ENCODE measurements at places on chromosomes 4 and X. TPM values are rescaled to one million over a fixed set of nuclear protein-coding genes. Genes with fewer than 3 reads are reported as not detected.

GRCh38 chr4:27090406-27090805 is 229.8 kb downstream of the STIM2 start:
- DNase-seq, result no peak

GRCh38 chr4:46399440-46399839 is 9.5 kb upstream of the GABRA2 start:
- no peak for DNase-seq

GRCh38 chrX:140190441-140191108 is 225.3 kb upstream of the CXorf66 start:
- DNase-seq, result peak; percentile 3

DNA sequence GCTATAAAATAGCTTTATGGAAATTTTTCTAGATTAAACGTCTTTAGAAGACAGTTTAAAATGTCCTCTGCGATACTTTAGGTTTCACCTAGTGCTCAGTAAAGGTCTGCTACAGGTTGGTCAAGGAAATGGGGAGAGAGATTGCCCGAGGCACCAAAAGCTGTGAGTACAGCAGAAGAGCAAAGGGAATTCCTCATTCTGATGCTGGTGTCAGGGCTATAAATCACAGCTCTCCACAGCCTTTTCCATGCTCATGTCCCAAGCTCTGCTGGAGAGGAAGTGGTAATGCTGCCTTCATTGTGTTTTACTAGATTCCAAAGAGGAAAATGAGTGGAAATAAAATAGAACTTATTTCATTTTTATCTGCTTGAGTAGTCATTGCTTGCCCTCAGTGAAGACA is 2060.4 kb downstream of the ARAP2 start:
- no peak for DNase-seq

DNA sequence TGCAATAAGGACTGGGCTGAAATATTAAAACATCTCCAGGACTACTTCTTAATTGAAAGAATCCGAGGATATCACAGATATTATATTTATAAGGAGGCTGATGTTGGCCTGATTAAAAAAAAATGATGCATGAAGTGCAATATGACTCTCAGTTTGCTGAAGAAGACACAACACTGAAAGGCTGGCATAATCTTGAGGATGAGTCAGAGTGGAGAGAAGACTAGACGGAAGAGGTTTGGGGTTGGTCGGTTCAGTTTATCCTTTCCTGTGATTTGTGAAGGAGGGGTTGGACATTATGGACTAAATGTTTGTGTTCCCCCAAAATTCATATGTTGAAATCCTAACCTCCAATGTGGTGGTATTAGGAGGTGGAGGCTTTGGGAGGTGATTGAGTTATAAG is 170.3 kb downstream of the CORIN start:
- DNase-seq, result no peak

- DNase-seq, result peak; percentile 23
Observed at GRCh38 chr4:32847461-32847860, 2127.3 kb downstream of the PCDH7 start.

DNA sequence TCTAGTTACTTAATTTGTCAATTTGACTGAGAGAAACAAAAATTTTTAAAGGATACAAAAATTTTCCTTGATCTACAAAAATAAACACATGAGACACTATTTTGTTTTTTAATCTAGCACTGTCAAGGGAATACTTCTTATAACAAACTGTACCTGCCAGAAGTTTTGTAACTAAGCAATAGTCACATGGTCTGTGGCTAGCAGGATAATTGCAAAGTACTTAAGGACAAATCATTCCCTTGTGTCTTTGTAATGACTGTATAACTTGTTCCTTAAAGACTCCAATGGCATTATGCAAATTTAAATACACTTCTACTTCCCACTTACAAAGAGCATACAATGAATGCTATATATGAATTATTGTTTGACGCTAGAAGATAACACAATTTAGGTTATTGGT is 25.1 kb upstream of the ANK2 start:
- no peak for DNase-seq

- no peak for DNase-seq
Observed at GRCh38 chrX:148416931-148417330, 83.5 kb upstream of the AFF2 start.

DNA sequence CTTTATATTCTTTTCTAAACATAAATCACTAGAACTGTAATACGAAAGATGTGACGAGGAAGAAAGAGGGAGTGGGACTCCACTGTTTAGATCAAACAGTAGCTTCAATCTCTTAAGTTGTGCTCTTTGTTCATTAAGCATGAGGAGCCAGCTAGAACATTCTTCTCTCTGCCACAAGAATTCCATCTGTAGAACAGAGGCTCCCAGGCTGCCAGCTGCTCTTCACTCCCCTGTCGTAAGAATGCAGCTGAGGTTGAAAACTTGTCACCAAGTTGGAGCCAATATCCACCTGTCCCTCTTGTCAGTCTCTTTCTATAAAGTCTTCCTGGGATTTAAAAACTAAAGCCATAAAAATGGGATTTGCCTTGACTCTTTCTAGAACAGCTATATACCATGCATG is 65.0 kb upstream of the SEC24B start:
- DNase-seq, result no peak

DNA sequence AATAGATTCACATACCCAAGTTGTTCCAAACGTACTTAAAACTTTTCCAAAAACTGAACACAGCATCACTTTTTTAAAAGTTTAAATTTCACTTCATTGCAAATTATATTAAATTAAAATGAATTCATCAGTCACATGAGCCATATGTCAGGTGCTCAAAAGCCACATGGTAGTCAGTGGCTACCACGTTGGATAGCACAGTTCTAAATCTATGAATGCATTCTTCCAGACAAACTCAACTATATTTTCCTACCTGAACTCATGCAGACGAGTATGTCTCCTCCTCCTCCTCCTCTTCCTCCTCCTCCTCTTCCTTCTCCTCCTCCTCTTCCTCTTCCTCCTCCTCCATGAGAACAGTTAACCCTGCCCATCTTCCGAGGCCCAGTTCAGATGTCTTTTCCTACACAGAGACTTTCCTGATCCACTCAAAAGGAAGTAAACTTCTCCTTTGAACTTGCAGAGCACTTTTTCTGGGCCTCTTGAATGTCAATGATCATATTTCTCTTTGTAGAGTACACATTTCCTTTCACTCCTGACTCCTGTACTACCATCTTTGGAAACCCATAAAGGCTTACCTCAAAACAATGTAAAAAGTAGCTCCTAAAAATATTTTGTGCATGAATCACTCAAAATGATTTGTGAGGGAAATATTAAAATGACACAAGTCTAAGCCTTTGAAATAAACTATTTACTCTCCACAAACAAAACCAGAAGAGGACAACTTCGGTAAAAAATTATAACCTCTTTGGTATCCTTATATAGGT is 172.6 kb downstream of the AMELX start:
- no peak for DNase-seq

GRCh38 chrX:53435997-53436396 is 1.8 kb upstream of the HSD17B10 start:
- DNase-seq, result peak; percentile 59

GRCh38 chrX:136086521-136086920 is 60.8 kb upstream of the FHL1 start:
- DNase-seq, result no peak

- no peak for DNase-seq
Observed at GRCh38 chr4:20641976-20642375, 58.3 kb upstream of the PACRGL start.

- no peak for DNase-seq
Observed at GRCh38 chr4:172809319-172809718, 359.3 kb upstream of the GALNT7 start.

- no peak for DNase-seq
Observed at GRCh38 chrX:130415201-130415600, 13.4 kb downstream of the RBMX2 start.

GRCh38 chrX:145190801-145191389 is 56.4 kb upstream of the SPANXN1 start:
- DNase-seq, result peak; percentile 6

DNA sequence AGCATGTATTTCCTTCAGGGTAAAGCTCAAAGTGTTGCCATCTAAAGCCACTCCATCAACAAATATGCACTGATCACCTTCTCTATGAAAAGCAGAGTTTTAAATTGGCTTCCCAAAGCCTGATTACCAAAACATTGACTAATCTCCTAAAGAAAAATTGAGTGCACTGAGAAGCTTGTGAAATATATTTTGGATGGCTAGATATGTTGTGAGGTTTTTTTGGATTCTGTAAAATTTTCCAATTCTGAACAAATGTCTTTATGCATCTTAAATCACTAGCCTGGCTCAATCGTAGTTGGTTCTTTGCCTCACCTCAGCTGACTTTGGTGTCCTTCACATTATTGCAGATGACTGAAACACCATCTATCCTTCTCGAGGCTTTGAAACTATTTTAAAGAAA is 14.9 kb upstream of the EXOSC9 start:
- no peak for DNase-seq

- DNase-seq, result no peak
Observed at GRCh38 chrX:49773993-49774392, 55.1 kb upstream of the PAGE4 start.

GRCh38 chrX:138709886-138710791 is 1.4 kb downstream of the FGF13 start:
- DNase-seq, result peak; percentile 35

The CXCL6 gene
- 4.8 TPM for total RNA-seq

The PPP1R2C gene
- not detected for total RNA-seq

The PIM2 gene
- 17.7 TPM for total RNA-seq

The CT83 gene
- total RNA-seq, result not detected

The UBA1 gene
- 202 TPM for total RNA-seq

The STATH gene
- not detected for total RNA-seq

The LRRC66 gene
- 0.17 TPM for total RNA-seq

The ADRA2C gene
- total RNA-seq, result 3.2 TPM

The VCX3A gene
- not detected for total RNA-seq

The CXXC4 gene
- total RNA-seq, result 1.3 TPM

The G6PD gene
- 109 TPM for total RNA-seq

The PARM1 gene
- 140 TPM for total RNA-seq
